Right lobe of liver (tissue), 6 donors: ENCODE measurements at places on chromosomes 1 and 21.

DNA sequence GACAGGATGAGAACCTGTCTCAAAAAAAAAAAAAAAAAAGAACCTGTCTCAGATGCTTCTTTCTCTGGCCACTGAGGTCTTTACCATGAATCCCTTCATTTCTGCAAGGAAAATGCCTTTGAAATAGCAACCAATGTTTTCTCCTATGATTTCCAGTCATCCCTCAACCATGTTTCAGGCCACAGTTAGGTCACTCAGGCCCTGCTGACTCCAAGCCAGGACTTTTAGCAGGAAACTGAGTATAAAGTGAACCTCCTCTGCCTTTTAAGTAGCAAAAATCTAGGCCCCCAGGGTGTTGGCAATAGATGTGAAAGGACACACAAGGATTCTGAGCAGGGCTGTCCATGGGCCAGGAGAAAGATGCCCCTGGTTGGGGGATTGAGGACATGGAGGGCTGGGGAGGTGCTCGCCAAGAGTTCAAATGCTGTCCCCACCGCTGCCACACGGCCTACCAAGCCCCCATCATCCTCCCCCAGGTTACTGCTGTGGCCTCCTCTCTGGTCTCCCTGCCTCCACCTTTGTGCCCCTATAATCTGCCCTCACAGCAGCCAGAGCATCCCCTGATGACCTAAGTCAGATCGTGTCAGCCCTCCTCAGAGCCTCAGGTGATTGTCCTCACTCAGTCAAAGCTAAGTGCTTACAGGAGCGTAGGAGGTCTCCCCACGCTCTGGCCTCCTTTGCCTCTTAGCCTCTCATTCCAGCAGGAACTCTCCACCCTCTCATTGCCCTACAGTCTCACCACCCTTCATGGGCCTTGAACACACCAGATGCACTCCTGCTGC lies 54.6 kb downstream of the MATN1 start:
- H3K27ac ChIP-seq = no peak overlapping the region
- H3K27me3 ChIP-seq = no peaks in the 10 kb centered on the region
- peak; percentile 6 for DNase-seq
- H3K36me3 ChIP-seq = no peaks in the 10 kb centered on the region

DNA sequence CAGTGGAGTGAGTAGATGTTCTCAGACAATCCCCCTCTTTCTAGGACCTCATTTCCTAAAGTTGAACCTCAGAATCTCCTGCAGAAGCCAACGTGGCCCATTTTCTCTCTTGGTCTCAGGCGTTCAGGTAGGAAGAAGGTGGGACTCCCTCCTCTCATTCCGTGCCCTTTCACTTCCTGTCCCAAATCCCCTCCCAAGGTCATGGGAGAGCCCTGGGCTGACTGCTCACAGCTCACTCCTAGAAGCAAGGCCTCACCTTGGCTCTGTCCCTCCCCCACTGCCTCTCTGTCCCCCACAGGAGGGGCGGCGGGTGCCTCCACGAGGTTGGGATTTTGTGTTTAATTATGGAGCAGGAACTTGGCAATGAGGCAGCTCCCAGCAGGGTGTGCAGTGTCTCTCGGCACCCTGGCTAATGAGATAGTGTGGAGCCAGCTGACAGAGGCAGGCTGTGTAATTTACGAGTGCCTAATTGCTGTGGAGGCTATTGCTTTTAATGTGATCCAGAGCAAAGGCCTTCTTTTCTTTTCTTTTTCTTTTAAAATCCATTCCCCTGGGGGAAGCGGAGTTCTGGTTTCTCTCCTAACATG lies 9.1 kb upstream of the CDK18 start:
- no peaks in the 10 kb centered on the region for H3K36me3 ChIP-seq
- H3K27me3 ChIP-seq = no peaks in the 10 kb centered on the region
- H3K27ac ChIP-seq = no peak overlapping the region
- H3K4me3 ChIP-seq = no peak overlapping the region

GRCh38 chr1:183097438-183098051 lies 74.3 kb downstream of the LAMC1 start:
- no peak for DNase-seq
- H3K27me3 ChIP-seq = no peaks in the 10 kb centered on the region
- no peak overlapping the region for H3K27ac ChIP-seq
- H3K4me1 ChIP-seq = no peaks in the 10 kb centered on the region

DNA sequence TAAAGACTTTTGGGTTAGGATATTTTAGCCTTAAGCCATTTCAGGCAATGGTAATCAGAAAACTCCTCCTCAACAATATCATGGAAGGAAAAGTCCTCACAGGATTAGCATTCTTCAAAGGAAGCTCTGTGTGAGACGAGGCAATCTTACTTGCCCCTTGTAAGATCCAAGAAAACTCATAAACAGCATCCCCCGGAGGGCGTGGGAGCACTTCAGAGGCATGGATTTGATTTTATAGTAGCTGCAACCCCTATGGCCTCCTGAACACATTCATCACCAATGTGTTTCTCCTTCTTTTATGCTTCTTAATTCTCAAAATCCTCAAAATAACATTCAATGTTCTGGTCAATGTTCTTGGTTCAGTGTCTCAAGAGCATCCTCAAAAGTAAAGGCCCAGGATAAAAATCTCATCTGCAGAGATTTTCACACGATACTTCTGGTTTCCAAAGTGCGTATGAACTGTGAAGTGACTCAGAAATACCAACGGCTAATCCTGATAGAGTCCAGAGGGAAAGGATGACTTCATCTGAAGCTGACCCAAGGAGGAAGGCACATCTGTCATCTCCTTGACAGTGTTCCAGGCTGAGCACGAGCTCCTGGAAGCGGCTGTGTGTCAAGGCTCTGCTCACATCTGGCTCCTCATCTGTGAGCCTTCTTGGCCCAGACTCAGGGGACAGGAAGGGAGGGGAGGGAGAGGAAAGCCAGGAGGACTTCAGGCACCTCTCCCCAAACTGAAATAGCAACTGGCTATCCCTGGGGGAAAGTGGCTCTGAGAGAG lies 49.3 kb upstream of the PSEN2 start:
- peak overlapping the region; percentile 53 for H3K27ac ChIP-seq
- H3K27me3 ChIP-seq = no peaks in the 10 kb centered on the region
- H3K36me3 ChIP-seq = no peaks in the 10 kb centered on the region
- H3K4me3 ChIP-seq = no peak overlapping the region
- H3K4me1 ChIP-seq = no peaks in the 10 kb centered on the region

DNA sequence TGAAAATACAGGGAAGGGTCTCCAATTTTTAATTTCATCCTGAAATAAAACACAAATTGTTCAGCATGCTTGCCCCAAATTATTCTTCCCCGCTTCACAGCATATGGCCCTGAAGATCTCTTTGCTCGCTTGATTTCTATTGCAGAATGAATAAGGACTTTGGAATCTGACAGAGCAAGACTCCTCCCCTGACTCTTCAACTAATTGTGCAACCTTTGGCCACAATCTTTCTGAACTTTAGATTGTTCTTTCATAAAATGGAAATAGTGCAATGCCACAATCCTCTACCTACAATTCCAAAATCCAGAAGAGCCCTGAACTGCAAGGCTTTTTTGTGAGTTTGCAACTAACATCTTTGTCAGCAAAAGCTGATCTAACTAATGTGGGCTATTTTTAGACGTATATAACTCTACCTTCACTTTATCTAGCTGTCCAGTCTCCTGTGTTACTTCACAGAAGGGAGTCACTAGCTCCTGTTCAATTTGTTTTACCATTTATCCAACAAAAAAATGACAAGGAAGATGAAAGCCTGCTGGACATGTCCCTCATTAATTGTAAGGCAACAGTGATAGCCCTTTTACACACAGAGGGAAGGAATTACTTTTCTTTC lies 13.4 kb downstream of the RNASEL start:
- no peak for DNase-seq
- no peak overlapping the region for H3K4me3 ChIP-seq
- H3K27me3 ChIP-seq = no peaks in the 10 kb centered on the region
- H3K27ac ChIP-seq = peak overlapping the region; percentile 65
- peaks cover 7% of the 10 kb centered on the region for H3K36me3 ChIP-seq

GRCh38 chr1:41418857-41419583 lies 57.8 kb downstream of the FOXO6 start:
- no peak overlapping the region for H3K27ac ChIP-seq
- no peak for DNase-seq
- H3K4me3 ChIP-seq = no peak overlapping the region
- no peaks in the 10 kb centered on the region for H3K4me1 ChIP-seq
- no peaks in the 10 kb centered on the region for H3K36me3 ChIP-seq

GRCh38 chr1:16145662-16146278 lies 10.1 kb downstream of the EPHA2 start:
- H3K27ac ChIP-seq = peak overlapping the region; percentile 93
- peak overlapping the region; percentile 46 for H3K4me3 ChIP-seq
- no peaks in the 10 kb centered on the region for H3K27me3 ChIP-seq
- H3K36me3 ChIP-seq = peaks cover 11% of the 10 kb centered on the region

DNA sequence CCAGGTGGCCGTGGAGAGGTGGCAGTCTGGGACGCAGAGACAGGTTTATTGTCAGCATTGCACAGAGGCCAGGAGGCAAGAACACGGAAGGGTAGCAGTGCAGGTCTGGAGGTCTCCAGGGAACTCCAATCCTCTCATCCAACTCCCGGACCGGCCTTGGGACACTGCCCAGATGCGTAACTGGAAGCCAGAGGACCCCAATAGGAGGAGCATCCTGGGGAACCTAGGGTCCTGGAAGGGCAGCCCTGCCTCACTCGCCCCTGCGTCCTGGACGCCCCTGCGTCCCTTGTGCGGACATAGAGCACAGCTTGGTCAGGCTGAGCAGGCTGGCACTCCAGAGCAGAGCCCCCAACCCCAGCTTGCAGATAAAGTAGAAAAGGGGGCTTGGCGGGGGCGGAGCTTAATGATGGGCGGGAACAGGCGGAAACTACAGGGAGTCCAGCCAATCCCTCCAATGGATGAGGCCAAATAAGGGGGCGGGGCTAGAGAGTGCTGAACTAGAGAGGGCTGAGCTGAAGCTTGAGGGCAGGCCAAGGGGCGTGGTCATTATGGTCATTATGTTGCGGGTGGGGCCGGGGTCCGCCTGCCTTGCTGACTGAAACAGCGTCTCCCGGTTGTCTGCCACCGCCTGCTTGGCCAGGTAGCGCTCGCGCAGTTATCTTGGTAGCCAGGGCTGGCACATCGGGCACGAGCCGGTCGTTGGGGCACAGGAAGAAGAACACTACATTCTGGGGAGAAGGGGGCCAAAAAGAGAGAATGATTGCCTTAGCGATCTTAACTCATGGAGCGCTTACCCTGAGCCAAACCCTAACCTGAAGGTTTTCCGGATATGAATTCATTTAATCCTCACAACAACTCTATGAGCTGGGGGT lies 3.7 kb upstream of the ARHGEF19 start:
- DNase-seq = peak; percentile 80
- no peaks in the 10 kb centered on the region for H3K36me3 ChIP-seq
- H3K27ac ChIP-seq = no peak overlapping the region
- no peaks in the 10 kb centered on the region for H3K4me1 ChIP-seq
- H3K4me3 ChIP-seq = peak overlapping the region; percentile 47

DNA sequence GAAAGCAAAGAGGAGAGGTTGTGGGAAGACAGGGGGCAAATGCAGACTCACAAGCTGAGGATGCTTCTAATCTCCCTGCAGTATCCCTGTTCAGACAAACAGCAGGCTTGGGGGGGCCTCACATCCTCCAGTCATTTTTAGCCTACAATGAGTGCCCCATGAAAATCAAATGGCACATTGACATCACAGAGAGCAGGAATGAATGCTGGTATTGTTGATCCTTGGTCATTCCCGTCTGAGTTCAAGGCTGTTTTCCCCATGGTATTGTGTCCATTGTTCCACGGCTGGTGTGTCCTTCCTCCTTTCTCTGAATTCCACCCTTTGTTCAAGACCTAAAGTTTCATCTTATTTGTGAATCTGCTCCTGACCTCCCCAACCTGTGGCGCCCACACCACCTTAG lies 545.6 kb downstream of the AJAP1 start:
- H3K4me3 ChIP-seq = no peak overlapping the region
- H3K36me3 ChIP-seq = no peaks in the 10 kb centered on the region

GRCh38 chr1:225329041-225329440 lies 98.8 kb downstream of the LBR start:
- H3K36me3 ChIP-seq = no peaks in the 10 kb centered on the region
- H3K27me3 ChIP-seq = no peaks in the 10 kb centered on the region
- no peaks in the 10 kb centered on the region for H3K4me1 ChIP-seq
- DNase-seq = no peak
- no peak overlapping the region for H3K27ac ChIP-seq

GRCh38 chr1:169072945-169073725 lies 33.4 kb upstream of the ATP1B1 start:
- H3K27me3 ChIP-seq = no peaks in the 10 kb centered on the region
- H3K27ac ChIP-seq = no peak overlapping the region
- H3K4me1 ChIP-seq = no peaks in the 10 kb centered on the region
- H3K4me3 ChIP-seq = no peak overlapping the region

DNA sequence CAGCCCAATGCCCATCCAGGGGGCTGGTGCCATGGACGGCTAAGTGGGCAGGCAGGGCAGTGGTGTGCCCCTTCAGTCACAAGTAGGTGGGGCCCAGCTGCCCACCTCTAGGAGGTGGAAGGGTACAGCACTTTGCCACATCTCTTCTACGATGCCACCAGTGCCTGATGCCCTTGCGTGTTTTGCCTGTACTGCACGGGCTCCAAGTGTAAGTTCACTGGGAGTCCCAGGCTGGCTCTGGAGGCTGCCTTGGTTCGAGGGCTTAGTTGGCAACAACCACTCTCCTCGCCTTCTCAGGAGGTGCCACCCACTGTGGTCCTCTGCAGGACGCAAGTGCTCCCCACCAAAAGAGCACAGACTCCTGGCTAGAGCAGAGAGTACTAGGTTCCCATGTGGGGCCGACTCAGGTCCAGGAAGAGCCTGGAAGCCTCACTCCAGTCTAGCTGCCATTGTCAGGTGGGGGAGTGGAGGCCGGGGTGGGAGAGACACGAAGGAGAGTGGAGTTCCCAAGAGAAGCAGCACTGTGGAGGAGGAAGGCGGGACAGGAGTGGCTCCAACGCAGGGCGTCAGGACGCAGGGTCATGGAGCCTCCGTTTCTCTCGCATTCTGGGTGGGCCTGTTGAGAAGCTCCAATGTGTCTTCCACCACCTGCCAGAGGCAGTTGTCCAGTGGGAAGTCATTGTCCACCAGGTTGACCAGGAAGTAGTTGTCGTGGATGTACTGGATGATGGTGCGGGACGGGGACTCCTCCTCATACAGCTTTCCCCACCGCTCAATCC lies 15.5 kb downstream of the MTHFR start:
- H3K36me3 ChIP-seq = peaks cover 22% of the 10 kb centered on the region
- no peaks in the 10 kb centered on the region for H3K27me3 ChIP-seq
- H3K4me1 ChIP-seq = peaks cover 27% of the 10 kb centered on the region
- DNase-seq = no peak

GRCh38 chr1:157194731-157195520 lies 56.7 kb upstream of the ETV3 start:
- no peak overlapping the region for H3K4me3 ChIP-seq
- no peaks in the 10 kb centered on the region for H3K27me3 ChIP-seq
- H3K27ac ChIP-seq = no peak overlapping the region
- no peak for DNase-seq
- no peaks in the 10 kb centered on the region for H3K36me3 ChIP-seq

DNA sequence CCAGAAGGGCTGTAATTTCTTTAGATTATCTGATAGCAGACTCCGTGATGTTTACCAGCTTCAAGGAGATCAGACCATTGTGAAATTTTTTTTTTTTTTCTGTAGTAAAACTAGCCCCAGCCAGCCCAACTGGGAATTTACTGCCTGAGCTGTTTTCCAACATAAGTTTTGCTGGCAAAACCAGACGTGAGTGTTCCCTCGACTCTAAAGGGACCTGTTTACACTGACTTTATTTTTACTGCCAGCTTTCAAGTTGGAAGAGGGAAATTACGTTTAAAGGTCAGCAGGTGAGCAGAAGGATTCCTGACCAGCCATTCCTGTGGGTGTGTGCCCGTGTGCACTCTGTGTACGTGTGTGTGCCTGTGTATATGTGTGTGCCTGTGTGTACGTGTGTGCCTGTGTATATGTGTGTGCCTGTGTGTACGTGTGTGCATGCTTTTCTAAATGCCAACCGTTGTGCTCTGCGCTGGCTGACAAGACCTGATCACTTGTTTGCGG lies 374 bp downstream of the MAB21L3 start:
- peaks cover 8% of the 10 kb centered on the region for H3K4me1 ChIP-seq
- no peak for DNase-seq
- H3K36me3 ChIP-seq = no peaks in the 10 kb centered on the region
- H3K27me3 ChIP-seq = no peaks in the 10 kb centered on the region
- peak overlapping the region; percentile 66 for H3K27ac ChIP-seq
